Activated T-helper 1 cell treated with anti-CD3 and anti-CD28 coated beads, Interleukin-12 subunit alpha, Interleukin-12 subunit beta, Interleukin-2, Interleukin-4 antibody, amounts not matched to agents 30 ng/mL and 10 ng/mL and 1 ng/mL, durations not matched to agents 14 hours and 24 hours and 36 hours (primary cell): ENCODE measurements at places on chromosomes 13 and 19. TPM values are rescaled to one million over a fixed set of nuclear protein-coding genes. Genes with fewer than 3 reads are reported as not detected.

Gene CEACAM16
- total RNA-seq: not detected in 2 replicates

Gene ZNF135
- total RNA-seq: 0.05 and 0.16 TPM in 2 replicates

DNA sequence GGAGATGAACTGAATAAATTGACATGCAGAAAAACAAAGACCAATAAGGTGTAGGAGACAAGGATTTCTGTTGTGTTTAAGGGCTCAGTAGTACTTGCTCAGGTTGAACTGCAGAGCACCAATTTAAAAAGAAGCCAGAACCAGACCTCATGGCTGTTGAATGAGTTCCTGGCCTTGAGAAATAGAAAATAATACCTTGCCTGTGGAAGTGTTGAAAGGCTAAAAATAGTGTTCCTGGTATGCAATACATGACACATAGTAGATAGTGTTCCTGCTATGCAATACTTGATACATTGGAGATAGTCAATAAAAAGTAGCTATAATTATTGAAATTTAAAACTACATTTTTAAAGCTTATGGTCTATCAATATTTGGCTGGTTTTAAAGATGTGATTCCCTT lies 595.8 kb downstream of the PCDH9 start:
- no peak for DNase-seq

DNA sequence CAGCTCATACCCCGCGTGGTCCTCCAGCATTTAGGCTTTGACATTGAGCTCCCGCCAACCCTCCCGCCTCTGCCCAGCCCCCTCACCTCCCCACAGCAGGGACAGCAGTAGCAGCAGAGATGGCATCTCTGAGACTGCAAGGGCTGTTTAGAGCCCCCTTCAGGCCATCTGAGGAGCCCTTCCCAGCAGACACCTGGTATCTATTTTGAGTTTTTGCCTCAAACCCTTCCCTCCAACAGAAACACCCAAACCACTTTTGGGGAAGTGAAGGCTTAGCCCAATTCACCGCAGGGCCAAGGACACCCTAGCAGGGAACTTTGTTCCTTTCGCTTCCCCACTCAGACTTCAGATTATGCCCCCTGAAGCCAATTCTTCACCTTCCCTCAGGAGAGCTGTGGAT lies 6.3 kb upstream of the ZNF175 start:
- DNase-seq: no peak

DNA sequence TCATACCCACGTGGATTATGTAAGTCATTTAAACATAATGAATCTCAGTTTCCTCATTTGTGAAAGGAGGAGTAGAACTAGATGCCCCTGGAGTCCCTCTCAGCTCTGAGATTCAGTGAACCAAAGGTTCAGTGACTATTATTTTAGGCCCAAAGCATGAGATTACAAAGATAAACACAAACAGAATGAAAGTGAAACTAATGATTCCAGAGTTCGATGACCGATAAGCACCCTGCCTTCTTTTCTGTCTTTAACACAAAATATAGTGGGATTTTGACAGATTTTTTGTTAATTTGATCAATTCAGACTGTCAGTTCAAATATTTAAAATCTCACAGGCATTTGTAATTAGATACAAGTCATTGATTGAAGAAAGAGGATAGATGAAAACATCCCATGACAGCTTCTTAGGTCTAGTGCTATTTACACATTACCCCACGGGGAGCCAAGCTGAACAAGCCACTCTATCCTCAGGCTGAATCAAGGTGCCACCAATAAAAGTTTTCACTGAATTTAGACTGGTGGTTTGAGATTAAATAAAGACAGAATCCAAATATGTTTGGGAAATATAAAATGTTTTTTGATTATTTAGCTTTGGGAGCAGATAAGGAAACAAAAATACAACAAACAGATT lies 64.6 kb upstream of the RAP2A start:
- DNase-seq: no peak

- no peak for DNase-seq
Measured at GRCh38 chr19:5172859-5173630, 167.6 kb downstream of the PTPRS start.
